Stimulated activated CD4-positive, alpha-beta T cell treated with anti-CD3 and anti-CD28 coated beads, Interleukin-2, amount 100 ng/mL, for 4 hours (primary cell): ENCODE measurements at places on chromosomes 12 and 14.

DNA sequence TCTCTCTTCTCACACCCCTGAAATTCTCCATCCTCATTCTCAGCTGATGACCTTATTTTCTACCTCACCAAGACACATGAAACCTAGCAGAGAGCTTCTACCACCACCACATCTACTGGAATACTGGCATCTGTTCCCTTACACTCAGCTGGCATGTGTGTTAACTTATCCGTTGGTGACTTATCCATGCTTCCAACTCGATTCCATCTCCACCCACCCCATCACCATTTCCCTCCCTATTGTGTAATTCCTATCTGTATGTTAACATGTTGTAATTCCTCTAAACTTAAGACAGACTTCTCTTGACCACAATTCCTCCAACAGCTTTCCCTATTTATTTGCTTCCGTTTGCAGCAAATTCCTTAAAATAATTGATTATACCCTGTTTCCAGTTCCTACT lies 15.4 kb downstream of the C1S start:
- DNase-seq, result no peak

DNA sequence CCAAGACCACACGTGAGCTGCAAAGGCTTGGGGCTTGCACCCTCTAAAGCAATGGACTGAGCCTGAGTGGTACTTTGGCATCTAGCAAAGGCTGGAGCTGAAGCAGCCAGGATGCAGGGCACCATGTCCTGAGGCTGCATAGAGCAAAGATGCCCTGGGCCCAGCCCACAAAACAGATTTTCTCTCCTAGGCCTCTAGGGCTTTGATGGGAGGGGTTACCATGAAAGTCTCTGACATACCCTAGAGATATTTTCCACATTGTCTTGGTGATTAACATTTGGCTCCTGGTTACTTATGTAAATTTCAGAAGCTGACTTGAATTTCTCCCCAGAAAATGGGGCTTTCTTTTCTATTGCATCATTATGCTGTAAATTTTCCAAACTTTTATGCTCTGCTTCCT lies 438.3 kb downstream of the SLC16A7 start:
- DNase-seq, result no peak

GRCh38 chr14:91171291-91171690 lies 57.4 kb downstream of the DGLUCY start:
- no peak for DNase-seq

GRCh38 chr14:86639146-86639545 lies 1109.2 kb downstream of the FLRT2 start:
- no peak for DNase-seq

GRCh38 chr12:132266370-132266769 lies 63.0 kb downstream of the GALNT9 start:
- no peak for DNase-seq

DNA sequence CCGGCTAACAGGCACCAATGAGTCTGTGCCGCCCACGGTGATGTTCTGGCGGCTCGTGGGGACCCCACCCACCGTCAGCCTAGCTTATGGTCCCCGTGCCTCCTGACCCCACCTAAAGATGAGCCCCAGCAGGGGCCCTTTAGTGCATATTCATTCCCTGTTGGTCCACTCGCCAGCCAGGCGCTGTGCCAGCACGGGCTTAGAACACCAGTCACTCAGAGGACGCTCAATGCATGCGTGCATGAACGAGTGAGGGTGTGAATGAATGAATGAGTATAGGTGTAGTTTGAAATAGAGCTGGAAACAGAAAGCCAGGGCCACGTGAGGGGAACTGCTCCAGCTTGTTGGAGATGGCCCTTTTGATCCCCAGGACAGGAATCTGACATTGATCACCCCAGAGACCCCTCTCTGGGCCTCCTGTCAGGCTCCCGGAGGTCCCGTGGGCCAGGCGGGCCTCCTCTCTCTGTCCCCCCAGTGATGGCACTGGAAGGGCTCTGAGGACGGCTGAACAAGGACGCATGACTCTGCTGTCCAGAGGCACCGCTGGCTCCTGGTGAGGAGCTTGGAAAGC lies 193.9 kb upstream of the C14orf180 start:
- no peak for DNase-seq

DNA sequence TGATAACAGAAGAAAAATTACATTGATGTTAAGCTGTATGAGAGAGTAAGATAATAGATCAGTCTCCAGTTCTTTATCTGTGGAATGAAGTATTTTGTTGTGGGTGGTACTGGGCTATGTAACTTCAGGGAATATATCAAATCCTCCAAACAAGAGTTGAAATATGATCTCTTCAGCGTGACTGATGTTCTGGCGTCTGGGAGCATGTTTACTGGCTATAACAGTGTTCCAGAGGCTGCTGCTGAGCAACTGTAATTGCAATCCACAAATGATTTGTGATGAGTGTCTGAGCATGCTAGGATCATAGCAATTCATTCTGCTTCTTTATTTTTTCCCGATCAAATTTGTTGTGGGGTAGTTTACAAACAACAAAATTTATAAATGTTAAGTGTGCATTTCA lies 18.6 kb upstream of the CCDC198 start:
- DNase-seq, result no peak

GRCh38 chr14:26132061-26132645 lies 465.7 kb downstream of the NOVA1 start:
- no peak for DNase-seq

DNA sequence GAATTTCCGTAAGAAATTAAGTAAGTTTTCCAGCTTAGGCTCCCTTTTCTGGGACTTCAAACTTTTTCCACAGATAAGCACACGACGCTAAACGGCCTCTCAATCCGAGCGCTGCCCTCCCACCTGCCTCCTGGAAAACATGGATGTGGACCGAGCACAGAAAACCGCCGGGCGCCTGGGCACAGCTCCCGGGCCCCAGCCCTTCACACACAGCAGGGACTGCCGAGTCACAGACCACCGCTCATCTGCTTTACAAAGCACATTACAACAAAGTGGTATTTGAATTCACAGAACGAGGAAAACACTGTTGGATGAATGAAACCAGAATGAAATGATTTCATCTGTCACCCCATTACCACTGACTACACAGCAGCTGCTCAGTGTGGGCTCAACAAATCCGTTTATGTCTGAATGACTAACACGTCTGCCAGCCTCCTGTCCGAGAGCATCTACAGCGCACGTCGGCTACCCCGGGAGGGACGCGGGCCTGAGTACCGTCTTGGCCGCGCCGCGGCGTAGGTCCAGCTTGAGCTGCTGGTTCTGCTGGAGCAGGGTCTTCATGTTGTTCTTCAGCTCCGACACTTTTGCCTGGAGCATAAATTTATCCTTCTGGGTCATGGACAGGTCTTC lies 13.1 kb upstream of the ANKLE2 start:
- no peak for DNase-seq

DNA sequence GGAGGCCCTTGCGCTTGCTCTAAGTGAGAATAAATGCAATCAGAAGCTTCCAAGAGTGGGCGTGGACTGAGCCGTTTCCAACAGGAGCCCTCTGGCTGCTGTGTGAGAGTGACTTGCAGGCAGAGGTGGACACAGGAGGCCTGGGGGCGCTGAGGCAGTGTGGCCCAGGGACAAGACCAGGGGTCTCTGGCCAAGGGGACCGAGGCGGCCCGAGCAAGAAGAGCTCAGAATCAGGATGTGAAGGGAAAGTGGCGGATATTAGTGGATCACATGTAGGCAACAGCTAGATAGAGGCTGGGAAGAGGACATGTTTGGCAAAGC lies 8.6 kb downstream of the RIMBP2 start:
- no peak for DNase-seq

DNA sequence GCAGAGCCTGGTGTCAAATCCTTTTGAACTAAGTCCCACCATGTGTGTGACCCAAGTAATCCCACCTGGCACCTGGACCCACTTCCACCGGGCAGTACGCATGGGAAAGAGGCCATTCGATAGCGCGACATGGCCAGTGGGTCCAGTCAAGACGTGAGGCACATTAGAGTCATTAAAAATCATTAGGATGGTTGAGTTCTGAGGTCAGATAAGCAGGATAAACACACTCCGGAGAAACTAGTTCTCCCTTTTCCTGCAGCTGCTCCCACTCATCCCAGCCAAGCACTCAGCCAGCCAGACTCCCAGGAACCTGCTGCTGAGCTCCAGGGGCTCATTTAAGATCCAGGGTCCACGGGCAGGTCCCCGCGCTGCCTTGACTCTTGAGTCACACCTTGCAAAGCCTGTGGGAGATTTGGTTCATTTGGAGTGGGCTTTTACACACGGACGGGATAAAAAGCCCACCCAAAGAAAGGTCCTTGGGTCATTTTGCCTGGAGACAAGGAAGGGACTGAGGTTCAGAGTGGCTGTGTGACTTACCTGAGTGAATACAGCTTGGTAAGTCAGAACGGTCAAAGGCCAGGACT lies 313.9 kb downstream of the BCL11B start:
- DNase-seq, result no peak

DNA sequence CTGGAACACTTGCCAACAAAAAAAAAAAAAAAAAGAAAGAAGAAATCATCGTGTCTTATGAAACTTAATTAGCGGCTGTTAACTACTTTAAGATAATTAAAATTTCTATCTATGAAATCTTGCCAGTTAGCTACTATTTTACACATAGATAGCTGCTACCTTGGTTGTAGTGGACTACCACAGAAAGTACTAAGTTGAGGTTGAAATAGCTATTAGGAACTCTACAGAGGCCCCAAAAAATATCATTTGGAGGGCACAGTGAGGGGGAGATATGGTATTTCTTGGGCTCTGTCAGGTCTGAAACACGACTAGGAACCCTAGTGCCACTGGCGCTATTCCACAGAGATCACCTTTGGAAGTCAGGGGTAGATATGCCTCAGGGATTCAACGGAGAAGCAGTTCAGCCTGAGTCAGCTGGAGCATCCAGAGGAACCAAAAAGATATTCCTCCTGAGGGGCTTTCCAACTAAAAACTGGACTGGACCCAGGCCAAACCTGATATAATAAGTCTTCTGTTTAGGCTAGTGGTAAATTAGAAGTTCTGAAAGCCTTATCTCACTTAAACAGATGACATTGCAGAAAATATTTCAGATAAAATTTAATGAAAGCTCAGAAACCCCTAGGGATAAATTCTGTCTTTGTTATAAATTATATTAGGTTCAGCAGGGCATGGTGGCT lies 126.1 kb downstream of the EPS8 start:
- no peak for DNase-seq

- DNase-seq, result no peak
Observed at GRCh38 chr12:107079172-107080011, 14.0 kb downstream of the CRY1 start.
